ENCODE measurements at places on chromosomes 16 and 17. TPM values are rescaled to one million over a fixed set of nuclear protein-coding genes. Genes with fewer than 3 reads are reported as not detected.

Gene CD300A
- total RNA-seq: 52.4 TPM

Gene ARHGDIG
- 2.1 TPM for total RNA-seq

Gene KRTAP4-6
- total RNA-seq: not detected

Gene TOP2A
- total RNA-seq: 2.1 TPM

Gene C16orf96
- total RNA-seq: 0.44 TPM

Gene JPT1
- total RNA-seq: 42.7 TPM

Gene NPTX1
- not detected for total RNA-seq

Gene FDXR
- total RNA-seq: 11.7 TPM

Gene APOBR
- 8.2 TPM for total RNA-seq

GRCh38 chr17:7241090-7241733 lies 1.0 kb downstream of the GABARAP start:
- DNase-seq: no peak

- DNase-seq: no peak
Measured at GRCh38 chr16:50229149-50229726, 37.1 kb upstream of the ADCY7 start.

DNA sequence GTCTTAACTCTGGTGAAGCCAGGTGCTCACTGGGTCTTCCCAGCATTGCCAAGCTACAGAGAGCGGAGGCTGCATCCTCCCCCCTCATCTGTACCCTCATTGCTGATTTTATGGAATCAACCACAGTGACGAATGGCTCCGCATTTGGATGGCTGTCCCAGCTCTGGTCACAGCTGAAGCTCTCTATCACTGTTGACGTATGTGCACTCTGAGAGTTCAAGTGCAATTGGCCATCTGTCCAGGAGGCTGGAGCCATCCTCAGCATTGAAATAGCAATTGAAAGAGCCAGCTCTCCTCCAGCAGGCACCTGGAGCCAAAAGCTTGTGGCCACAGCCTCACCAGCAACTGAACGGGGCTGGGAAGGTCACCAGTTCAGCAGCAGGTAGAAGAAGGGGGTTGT lies 494.1 kb downstream of the TMEM114 start:
- no peak for DNase-seq

DNA sequence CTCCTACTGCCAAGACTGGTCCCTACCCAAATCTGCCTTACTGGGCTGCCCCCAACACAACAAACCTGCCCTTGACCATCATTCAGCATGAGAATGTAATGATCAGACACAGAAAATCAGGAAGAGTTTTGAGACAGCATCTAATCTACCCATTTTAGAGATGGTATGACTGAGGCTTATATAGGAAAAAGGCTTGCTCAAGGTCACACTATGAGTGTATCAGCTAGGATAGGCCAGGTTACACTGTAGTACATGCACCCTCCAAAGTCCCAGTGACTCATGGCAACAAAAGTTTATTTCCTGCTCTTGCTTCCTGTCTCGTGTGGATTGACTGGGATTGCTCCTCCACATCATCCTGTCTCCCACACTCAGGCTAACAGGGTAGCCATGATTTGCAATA lies 27.9 kb downstream of the NLRC5 start:
- DNase-seq: no peak

GRCh38 chr16:89700649-89701424 lies 668 bp downstream of the SPATA2L start:
- DNase-seq: peak; percentile 50

DNA sequence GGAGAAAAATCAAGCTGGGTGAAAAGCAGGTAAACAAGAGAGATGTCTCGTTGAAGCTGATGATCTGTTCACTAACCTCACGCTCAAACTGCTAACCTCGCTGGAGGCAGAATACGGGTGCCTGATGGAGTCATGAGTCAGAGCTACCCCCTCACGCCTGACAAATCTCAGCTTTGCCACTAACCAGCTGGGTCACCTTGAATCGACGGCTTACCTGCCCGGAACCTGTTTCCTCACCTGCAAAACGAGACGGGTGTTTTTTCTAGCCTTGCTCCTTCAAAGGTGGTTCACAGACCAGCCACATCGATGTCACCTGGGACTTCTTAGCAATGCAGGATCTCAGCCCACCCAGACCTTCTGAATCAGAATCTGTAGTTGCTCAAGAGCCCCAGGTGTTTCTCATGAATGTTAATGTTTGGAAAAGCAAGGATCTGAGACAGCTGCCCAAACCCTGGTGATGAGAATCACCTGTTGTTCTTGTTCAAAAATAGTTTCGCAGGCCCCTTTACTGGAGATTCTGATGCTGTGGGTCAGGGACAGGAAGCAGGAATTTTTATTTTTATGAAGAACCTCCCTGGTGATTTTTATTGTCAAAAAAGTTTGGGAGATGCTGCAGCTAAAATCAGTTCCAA lies 56.9 kb downstream of the MARCHF10 start:
- no peak for DNase-seq

- DNase-seq: no peak
Measured at GRCh38 chr17:74123866-74124444, 79.5 kb upstream of the RPL38 start.

DNA sequence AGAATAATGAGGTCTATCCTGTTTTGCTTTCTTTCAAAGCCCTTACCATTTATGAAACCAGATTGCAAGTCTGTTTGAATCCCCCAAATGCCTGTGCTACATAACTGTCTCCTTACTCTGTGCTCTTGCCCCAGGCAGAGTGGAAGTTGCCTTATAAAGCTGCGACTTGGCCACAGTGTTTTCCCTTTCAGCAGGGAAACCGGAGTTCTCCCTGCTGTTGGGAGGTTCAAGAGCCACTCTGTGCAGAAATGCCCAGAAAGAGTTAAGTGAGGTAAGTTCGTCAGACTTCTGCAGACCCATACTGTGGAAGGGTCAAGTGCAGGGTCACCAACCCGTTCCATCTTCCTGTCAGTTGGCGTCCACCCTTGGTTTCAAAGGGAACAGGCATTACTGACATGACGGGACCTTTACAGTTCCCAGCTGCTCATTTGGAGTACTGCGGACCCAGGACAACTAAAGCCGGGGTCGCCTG lies 508.9 kb downstream of the WWOX start:
- DNase-seq: no peak

- no peak for DNase-seq
Measured at GRCh38 chr16:14485121-14485551, 144.9 kb downstream of the PARN start.

GRCh38 chr17:79045842-79046196 lies 21.9 kb downstream of the C1QTNF1 start:
- peak; percentile 44 for DNase-seq

GRCh38 chr16:84700446-84701300 lies 873 bp downstream of the USP10 start:
- DNase-seq: peak; percentile 53

DNA sequence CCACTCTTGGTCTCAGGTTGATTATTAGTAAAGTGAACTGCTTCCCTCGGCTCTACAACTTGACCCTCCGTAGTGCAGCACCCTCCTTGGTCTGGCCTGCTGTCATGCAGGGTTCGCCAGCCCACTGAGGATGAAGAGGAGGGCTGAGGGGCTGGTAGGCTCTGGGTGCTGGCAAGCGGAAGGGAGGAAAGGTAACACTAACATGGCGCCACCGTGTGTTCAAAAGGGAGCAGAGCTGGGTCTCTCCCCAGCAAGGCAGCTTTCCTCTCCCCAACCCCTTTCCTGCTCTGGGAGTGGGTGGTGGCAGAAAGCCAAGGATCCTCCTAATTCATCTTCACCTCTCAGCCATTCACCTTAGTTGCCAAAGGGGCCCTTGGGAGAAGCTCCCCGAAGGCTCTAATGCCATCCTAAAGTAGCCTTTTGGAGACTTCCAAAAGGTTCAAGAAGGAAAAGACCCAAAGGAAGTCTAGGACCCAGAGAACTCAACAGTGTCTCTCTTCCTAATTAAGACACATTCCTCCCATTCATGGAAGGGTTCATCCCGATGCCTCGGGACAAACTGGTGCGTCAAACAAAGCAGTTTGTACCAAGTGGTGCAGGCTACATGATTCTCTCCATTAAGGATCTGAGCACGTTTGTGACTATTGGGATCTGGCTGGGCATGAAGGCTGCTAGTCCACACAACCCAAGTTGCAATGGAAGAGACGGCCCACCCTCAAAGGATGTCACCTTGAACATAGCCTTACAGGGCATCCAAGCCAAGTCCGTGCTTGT lies 90.8 kb upstream of the TOB1 start:
- peak; percentile 72 for DNase-seq

DNA sequence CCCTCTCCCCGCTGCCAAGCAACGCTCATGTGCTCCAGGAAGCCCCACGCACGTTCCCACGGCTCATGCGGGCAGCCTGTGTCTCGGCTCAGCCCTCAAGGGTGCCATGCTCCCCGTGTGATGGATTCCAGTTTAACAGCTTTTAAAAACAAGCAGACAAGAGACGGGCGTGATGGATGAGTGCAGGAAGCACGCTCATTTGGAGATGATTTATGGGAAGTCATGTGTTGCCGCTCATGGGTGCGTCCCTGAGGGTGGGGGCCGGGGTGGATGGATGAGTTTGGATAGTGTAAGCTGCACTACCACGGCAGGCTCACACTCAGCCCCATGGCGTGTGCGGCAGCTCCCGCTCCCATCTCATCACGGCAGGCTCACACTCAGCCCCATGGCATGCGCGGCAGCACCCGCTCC lies 132.8 kb downstream of the RBFOX3 start:
- no peak for DNase-seq

- DNase-seq: no peak
Measured at GRCh38 chr16:50188619-50189136, 35.6 kb downstream of the TENT4B start.

- no peak for DNase-seq
Measured at GRCh38 chr17:29146369-29146972, 33.7 kb downstream of the MYO18A start.

Measured in naive thymus-derived CD4-positive, alpha-beta T cell (primary cell).